WERI-Rb-1 (cell line): ENCODE measurements at places on chromosomes 5 and 9.

GRCh38 chr5:56670916-56671315 is 144.4 kb upstream of the MAP3K1 start:
- no peak for DNase-seq

- no peak for DNase-seq
These were observed 747.1 kb downstream of the CETN3 start for GRCh38 chr5:89662499-89662898.

DNA sequence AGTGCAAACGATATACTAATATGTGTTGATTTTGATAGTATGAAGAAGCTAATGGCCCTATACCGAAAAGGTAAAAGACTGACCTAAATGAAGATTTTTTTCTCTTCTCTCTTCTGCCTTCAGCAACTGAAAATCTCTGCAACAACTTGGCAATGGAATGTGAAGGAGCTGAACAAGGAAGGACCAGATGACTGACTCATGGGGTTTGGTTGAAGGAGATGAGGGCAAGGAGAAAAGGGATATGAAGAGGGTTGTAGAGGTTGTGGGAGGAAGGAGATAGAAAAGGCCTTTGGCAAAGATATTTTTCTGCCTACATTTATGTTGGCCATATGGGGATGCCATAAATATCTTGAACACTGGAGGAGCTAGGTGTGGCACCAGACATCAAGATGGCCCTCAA is 129.7 kb upstream of the CHD1 start:
- no peak for DNase-seq

DNA sequence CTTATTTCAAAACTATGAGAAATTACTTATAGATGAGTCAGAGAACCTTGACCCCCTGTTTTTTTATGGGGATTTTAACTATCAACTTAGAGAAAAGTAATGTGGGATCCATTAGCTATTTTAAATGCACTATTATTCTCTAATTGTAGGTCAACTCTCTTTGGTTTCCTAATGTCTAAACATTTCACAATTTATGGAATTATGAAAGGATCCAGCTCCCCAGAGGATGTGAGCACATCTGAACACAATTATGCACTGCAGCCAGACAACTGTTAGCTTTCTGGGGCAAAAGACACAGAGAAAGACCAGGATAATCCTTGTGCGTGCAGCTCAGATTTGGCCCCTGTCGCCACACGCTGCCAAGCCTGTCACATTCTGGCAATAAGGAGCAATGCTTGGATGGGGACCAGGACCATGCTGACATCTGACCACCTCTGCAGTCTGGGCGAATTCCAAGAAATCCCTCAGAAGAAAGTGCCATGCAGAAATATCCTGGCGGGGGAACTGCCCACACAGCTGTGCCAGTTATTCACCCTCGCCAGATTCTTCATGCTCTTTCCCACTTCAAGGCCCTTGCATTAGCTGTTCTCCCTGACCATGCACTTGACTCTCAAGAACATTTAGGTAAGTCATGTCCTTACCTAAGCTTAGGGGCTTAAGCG is 22.2 kb upstream of the CMBL start:
- DNase-seq: no peak

GRCh38 chr5:81010336-81011169 is 50.4 kb downstream of the RASGRF2 start:
- DNase-seq: no peak

DNA sequence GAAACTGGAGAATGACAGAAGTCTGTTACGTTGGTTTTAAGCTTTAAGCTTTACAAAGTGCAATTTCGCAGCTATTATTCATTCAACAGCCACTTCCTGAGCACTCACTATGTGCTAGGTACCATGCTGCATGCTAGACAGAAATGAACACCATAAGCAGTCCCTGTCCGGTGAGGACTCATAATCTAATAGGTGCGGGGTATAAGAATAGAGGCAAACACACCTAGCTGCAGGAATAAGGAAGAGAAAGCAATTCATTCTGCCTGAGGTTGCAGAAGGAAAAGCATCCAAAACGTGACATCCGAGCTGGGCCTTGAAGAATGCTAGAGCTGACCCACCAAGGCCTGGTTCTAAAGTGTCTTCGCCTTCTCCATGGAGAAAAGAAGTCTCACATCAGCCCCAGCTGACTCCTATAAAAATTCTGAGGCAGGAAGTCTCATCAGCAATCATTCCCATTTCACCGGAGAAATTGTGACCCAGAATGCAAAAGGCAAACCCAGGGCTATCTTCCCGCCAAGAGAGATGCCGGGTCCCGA is 542 bp downstream of the FKBP15 start:
- DNase-seq: no peak

GRCh38 chr9:89388084-89388867 is 70.0 kb downstream of the SECISBP2 start:
- DNase-seq: no peak

GRCh38 chr5:51604324-51604723 is 221.1 kb downstream of the ISL1 start:
- no peak for DNase-seq

DNA sequence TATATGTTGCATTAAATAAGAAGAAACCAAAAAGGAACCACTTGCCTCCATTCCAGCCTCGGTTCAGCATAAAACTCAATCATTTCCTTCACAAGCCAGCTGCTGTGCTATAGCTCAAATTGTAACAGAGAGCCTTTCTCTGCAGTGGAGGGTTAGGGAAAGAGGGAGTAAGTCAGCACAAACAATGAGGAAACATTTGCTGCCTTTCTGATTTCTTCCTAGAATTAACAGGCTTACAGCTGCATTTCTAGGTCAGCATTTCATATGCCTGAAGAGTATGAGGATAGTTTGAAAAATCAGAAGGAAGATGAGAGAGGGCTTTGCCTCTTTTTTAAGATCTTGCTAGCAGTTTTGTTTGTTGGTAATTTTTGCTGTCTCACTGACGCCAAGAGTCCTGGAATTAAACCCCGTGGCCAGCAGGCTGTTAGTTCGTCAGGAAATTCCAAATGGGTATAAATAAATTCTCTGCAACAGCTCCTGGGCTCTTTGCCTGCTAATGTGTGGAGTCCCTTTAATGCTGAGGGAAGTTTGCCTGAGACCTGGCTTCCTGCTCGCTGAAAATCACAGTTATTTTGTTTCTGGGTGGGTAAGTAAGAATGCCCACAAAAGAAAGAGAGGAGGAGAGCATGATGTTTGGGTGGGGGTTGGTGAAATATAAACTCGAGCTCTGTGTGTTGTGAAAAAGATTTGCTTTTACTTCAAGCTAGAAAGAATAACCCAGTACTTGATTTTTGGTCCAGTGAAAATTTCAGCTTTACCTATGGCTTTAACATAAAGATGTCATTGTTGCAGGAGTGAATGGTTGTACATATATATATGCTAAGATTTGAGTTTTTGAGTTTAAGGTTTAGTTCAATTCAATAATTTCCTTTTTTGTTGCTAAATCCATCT is 148.1 kb upstream of the DMRT1 start:
- DNase-seq: no peak

- no peak for DNase-seq
These were observed 45.6 kb upstream of the SLC44A1 start for GRCh38 chr9:105198865-105199264.

DNA sequence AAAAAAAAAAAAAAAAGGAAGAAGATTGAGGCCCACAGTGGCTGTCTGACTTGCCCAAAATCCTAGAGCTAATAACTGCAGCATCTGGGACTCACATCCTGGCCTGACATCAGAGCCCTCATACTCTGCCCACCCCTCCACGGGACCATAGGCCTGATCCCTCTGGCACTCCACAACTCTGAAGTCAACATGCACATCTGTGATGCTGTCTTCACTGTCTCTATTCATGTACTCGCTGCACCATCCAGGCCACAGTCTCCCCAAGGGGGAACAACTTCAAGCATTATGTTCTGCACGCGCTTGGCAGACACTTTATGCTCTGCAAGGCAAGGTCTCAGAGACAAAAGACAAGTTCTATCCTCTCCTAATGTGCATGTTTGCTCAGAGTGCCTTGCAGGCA is 158.2 kb downstream of the SPOCK1 start:
- no peak for DNase-seq

- no peak for DNase-seq
These were observed 1.1 kb downstream of the ICE1 start for GRCh38 chr5:5423586-5423985.

- no peak for DNase-seq
These were observed 165.9 kb downstream of the GAPVD1 start for GRCh38 chr9:125427556-125427955.

GRCh38 chr5:122126177-122126755 is 3.1 kb upstream of the ZNF474 start:
- no peak for DNase-seq

DNA sequence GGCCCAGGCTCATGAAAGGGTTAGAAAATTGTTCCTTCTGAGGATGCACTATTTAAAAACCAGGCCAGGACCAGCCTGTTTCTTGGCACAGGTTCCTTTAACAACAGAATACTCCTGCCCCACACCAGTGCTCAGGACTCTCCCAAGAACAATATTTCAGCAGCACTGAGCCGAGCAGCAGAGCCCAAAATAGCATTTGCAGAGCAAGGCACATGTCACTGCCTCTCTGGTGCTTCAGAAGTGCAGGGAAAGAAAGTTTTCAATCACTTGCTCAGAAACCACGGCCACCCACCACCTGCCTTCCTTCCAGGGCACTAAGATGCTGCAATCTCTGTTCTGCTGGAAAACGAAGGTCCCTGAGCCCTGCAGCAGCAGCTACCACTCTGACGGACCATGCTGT is 77.6 kb downstream of the SIL1 start:
- no peak for DNase-seq

- DNase-seq: no peak
These were observed 379.1 kb downstream of the PSAT1 start for GRCh38 chr9:78676009-78676408.

GRCh38 chr9:87973122-87973521 is 1.2 kb downstream of the CDK20 start:
- DNase-seq: no peak

- DNase-seq: peak; percentile 41
These were observed 24.1 kb upstream of the PCSK5 start for GRCh38 chr9:75866273-75866871.

- no peak for DNase-seq
These were observed 12.6 kb downstream of the OR13C5 start for GRCh38 chr9:104586496-104587180.

- no peak for DNase-seq
These were observed 68.0 kb downstream of the RIC1 start for GRCh38 chr9:5696884-5697283.

DNA sequence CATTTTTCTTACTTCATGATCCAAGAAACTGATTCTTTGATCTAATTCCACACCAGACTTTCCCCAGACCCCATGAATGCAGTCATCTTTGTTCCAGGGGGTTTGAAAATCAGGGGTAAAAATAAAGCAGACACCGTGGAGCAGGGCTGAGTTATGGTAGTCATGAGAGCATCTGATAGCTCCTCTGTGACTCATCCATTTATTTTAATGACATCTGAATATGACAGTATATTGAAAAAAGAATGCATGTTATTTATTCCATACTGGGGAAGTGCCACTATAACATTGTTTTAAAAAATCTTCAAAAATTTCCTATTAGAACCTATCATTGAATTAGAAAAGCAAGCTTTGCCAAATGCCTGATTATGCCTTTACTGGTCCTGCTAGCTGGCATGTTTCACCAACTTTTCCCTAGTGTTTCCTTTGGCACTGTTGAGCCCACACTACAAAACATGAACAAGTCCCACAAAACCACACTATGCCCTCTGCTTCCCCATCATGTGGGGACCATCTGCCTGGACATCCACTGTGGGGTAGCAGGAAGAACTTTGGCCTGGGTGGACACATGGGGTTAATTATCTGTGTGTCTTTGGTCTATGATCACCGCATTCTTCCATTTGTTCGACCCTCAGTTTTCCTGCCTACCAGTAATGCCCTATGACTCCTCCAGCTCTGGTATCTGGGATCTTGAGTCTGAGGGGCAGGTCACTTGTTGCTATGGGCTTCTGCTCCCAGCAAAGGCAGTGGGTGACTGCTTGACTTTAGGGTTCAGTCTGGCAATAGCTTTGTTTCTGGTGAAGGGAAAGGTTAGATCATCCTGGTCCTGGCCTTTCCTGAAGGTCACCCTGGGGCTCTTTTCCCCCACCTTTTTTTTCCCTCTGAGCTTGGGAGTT is 82.7 kb upstream of the PANK3 start:
- no peak for DNase-seq

- DNase-seq: no peak
These were observed 1.9 kb downstream of the FNBP1 start for GRCh38 chr9:130040984-130041647.

DNA sequence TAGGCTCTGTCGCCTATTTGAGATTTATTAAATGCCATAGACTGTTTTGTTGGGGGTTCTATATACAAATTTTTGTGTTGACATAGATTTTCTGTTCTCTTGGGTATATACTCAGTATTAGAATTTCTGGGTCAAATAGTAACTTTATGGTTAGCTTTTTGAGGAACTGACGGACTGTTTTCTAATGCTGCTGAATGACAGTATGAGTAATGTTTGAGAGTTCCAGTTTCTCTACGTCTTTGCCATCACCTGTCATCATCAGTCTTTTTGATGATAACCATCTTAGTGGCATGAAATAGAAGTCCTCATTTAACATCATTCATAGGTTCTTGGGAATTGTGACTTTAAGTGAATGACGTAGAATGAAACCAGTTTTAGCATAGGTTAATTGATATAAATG is 60.1 kb downstream of the CCDC171 start:
- DNase-seq: no peak

DNA sequence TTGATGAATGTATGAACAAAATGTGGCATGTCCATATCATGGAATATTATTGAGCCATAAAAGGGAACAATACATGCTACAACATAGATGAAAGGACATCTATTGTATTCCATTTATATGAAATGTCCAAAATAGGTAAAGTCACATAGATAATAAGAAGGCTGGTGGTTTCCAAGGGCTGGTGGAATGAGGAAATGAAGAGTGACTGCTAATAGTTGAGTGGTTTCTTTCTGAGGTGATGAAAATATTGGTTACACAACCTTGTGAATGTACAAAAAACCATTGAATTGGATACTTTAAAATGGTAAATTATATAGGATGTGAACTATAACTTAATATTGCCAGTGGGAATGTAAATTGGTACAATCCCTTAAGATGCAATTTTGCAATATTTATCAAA is 5.2 kb downstream of the ARSB start:
- no peak for DNase-seq

DNA sequence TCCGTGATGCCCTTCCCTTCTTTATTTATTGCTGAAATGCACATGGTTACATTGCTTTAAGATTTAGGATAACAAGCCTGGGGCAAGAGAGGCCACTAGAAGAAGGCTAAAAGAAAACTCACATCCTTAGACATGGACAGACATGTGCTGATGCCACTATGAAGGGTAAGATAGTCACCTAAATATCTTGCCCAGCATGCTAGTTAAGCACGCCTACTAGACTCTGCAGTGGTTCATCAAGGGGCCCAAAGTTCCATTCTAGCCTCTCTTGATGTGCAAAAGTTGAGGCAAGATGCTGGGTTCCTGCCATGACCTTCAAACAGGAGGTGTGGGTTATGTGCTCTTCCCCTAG is 49.3 kb downstream of the GRAMD2B start:
- DNase-seq: no peak

DNA sequence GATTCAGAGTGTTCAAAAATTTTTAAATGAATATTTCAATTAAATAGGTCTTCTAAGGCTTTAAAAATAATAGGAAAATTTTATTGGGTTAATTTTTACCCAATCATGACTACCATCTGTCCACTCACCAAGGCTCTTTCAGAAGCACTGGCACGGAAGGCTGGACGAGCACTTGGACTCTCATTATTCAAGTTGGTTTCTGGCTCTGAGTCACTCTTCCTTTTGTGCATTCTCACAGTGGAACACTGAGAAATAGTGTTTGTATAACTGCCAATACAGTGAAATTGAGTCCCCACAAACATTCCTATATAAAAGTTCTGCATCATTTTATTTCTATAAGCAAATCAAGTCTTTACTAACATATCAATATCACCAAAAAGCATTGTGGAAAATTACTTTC is 1149.0 kb downstream of the EFNA5 start:
- no peak for DNase-seq

- no peak for DNase-seq
These were observed 435.4 kb upstream of the GRAMD2B start for GRCh38 chr5:125987677-125988255.
